ENCODE measurements at places on chromosomes 7 and 10. TPM values are rescaled to one million over a fixed set of nuclear protein-coding genes. Genes with fewer than 3 reads are reported as not detected.

DNA sequence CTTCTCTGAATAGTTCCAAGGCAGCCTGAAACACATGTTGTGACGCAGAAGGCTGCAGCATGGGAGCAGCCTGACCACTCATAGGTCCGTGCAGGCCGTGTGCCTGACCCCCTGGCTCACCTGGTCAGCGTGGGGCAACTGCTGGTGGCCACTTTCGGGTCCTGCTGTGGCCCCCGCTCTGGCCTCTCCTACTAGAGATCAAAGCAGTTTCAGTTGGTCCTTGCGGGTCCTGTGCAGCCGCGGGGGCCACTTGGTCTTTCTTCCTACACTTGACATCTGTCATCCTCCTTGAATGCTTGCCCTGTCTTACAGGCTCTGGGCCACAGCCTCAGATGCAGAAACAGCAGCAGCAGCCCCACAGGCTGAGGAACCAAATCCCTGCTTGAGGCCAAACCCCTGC, 320.8 kb upstream of the ZNF32 start:
- H3K4me3 ChIP-seq: no peak overlapping the region
- no peaks in the 10 kb centered on the region for H3K4me1 ChIP-seq
- peaks cover 24% of the 10 kb centered on the region for H3K27me3 ChIP-seq
- DNase-seq: no peak

The CUX1 gene
- 21.7 TPM for total RNA-seq

The PAX2 gene
- total RNA-seq: not detected

- no peak overlapping the region for H3K4me3 ChIP-seq
- no peak overlapping the region for H3K27ac ChIP-seq
- peaks cover 4% of the 10 kb centered on the region for H3K36me3 ChIP-seq
- H3K4me1 ChIP-seq: no peaks in the 10 kb centered on the region
- peak; percentile 54 for DNase-seq
These were observed 36.0 kb downstream of the R3HCC1L start for GRCh38 chr10:98170249-98171117.
